ENCODE measurements at places on chromosomes 12 and 14.

GRCh38 chr12:124045671-124046455 is 72.8 kb downstream of the ZNF664 start:
- no peak for DNase-seq

DNA sequence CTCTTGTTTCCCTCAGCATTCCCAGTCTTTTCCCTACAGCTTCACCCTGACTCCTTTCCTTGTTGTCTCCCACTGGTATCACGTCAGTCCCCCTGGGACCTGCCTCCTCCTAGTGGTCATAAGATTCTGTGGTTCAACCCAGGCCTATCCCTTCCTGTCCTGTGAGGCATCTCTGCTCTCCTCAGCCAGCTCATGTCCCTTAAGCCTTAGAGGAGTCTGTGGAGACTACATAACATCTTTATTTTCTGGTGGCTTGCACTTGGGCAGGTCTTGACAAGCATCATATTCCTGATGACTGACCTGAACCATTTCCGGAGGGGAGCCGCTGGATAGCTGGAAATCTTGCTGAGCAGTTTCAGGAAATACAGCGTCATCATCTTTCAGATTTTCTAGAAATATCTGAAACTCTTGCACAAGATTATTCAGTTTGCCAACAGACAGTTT is 688 bp downstream of the C12orf71 start:
- DNase-seq = peak; percentile 85

DNA sequence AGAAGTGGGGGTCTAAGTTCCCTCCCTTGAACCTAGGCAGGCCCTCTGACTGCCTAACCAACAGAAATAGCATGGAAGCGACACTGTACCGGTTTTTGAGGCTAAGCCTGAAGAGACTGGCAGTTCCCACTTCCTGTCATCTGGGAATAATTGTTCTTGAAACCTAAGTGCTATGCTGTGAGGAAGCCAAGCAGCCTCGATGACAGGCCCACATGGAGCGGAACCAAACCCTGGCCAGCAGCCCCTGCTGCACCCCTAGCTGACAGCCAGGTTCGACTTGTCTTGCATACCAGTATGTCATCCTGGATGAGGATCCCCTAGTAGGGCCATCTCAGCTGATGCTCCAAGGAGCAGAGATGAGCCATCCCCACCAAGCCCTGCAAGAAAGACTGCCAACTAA is 6.4 kb upstream of the GPR68 start:
- DNase-seq = no peak

- DNase-seq = no peak
Measured at GRCh38 chr12:120010661-120011230, 21.7 kb downstream of the BICDL1 start.

- peak; percentile 8 for DNase-seq
Measured at GRCh38 chr12:131635491-131636122, 75.3 kb upstream of the SFSWAP start.

- DNase-seq = no peak
Measured at GRCh38 chr14:96583569-96584041, 81.4 kb downstream of the PAPOLA start.

DNA sequence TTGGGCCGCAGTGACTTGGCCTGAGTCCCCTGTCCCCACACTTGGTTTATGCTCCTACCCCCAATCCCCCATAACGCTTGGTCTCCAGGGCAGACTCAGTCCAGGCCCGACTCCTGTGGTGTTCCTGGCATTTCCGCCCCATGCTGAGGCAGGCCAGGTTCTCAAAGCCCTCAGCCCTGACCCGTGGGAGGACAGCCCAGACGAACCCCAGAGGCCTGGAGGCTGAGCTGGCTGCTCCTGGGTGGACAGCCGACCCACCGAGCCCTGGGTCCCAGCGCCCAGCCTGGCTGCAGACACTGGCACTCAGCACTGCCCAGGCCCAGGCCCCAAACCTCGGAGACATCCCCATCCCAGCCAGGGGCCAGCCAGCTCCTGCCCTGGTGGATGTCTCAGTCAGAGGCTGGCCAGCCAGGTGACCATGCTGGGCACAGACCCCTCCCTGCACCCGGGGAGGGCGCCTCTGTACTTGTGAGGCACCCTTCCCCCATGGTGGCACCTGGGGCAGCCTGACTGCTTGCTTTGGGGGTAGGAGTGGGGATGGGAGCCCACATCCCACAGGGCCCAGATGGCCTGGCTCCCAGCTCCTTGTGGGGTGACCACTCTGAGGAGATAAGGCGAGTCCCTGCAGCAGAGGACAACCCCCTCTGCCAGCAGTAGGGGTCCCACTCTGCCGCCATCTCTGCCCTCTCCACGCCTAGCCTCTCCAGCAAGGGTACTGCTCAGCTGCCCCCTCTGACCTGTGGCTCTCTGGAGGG is 1.4 kb downstream of the PLD4 start:
- DNase-seq = no peak

DNA sequence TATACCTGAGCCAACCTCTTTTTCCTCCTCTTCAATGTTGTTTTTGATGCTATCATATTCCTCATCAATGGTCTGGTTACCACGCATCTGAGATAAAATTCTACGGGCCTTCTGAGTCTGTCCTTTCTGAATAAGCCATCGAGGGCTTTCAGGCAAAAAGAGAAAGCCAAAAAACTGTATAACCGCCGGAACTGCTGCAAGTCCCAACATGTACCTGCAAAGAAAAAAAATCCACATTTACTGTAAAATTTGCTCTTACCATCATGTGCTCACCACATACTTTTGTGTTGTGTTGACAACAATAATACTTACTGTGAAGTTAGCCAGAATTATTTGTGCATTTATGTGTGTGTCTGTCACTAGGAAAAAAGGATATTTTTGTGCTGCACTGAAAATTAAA is 77.6 kb downstream of the SLC2A13 start:
- no peak for DNase-seq

DNA sequence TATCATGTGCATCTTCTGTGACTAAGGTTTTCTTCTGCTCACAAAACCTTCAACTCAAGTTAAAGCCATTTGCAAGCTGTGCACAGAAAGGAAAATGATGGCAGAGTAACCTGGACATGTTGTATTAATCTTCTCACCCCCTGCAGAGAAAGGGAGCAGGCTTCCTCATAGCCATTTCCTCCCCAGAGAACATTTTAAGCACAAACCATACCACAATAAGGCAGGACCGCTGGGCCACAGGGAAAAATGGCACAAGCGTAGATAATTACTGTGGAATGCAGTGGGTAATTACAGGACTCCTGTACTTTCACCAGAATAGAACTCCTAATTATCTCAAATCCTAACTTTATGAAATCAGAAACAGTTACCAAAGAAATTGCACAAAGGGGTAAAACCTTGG is 215.7 kb downstream of the KIF21A start:
- DNase-seq = no peak

- DNase-seq = no peak
Measured at GRCh38 chr12:25792031-25792430, 166.5 kb upstream of the RASSF8 start.

- no peak for DNase-seq
Measured at GRCh38 chr14:51727526-51727925, 75.8 kb downstream of the FRMD6 start.

DNA sequence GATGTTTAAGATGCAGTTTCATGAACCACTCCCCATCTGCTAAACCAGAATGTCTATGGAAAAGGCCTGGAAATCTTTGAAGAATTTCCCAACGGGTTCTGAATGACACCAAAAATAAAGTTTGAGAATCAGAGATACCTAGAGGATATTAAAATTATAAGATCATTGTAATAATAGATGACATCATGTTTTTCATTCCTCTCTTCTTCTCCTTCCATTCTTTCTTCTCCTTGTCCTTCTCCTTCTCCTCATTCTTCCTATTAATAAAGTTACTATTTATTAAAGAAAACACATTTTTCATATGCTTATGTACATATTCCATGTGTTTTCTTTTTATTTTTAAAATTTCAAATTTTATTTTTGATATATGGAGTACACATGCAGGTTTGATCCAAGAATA is 1449.4 kb downstream of the LRFN5 start:
- DNase-seq = no peak

- peak; percentile 78 for DNase-seq
Measured at GRCh38 chr12:13258717-13259119, 62.2 kb downstream of the EMP1 start.

GRCh38 chr12:48750769-48751356 is 34.4 kb upstream of the CCNT1 start:
- no peak for DNase-seq

GRCh38 chr14:59997449-59997848 is 77.5 kb downstream of the LRRC9 start:
- DNase-seq = no peak

GRCh38 chr14:22747769-22748168 is 18.7 kb upstream of the OXA1L start:
- DNase-seq = no peak

- DNase-seq = peak; percentile 95
Measured at GRCh38 chr12:127381043-127381668, 885.8 kb upstream of the TMEM132C start.

- no peak for DNase-seq
Measured at GRCh38 chr12:76023069-76023690, 8.4 kb downstream of the PHLDA1 start.

DNA sequence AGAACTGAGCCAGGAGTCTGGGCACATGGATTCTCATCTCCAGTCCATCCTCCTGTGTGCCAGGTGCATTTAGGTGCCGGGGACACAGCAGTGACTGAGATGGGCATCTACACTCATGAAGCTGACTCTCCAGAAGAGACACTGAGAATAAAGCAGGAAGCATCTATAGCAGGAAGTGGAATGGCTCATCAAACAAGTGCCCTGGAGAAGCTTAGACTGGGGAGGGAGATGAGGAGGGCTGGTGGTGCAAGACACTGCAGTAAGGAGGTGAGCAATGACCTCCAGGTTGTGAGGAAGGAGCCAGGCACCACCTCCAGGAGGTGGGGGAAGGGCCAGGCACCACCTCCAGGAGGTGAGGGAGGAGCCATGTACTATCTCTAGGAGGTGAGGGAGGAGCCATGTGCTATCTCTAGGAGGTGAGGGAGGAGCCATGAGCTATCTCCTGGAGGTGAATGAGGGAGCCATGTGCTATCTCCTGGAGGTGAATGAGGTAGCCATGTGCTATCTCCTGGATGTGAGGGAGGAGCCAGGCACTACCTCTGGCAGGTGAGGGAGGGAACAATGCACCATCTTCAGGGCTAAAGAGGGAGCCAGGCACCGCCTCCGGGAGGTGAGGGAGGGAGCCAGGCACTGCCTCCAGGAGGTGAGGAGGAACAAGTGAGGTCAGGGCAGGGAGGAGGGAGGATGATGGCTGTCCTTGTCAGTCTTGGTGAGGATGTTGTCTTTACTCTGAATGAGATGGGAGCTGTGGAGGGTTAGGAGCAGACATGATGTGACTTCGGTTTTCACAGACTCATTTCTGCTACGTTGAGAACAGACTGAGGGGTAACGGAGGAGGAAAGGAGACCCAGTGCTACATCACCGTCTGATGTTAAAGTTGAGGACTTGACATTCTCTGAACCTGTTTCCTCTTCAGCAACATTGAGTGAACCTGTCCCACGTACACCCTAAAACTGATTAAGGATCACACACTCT is 961.9 kb upstream of the TMEM132C start:
- peak; percentile 38 for DNase-seq

DNA sequence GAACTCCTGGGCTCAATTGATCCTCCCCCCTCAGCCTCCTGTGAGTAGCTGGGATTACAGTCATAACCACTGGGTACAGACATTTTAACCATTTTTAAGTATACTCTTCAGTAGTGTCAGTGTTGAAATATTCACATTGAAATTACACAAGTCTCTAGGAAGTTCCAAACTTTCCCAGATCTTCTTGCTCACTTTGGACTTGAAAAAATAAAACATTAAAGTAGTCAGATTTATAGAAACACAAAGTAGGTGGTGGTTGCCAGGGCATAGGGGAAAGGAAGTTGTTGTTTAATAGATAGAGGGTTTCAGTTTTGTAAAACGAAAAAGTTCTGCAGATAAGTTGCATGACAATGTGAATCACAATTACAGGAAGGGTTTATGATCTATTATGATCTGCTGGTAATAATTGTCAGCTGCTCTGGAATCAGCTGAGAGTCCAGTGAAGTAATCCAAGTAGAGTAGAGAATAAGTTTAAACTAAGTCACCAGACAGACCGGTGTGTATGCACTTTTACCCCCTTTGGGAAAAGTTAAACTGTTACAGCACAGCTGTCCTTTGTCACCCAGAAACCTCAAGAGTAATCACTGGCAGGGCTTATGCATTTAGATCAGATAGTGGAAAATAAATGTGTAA is 27.4 kb downstream of the PCNX1 start:
- no peak for DNase-seq

DNA sequence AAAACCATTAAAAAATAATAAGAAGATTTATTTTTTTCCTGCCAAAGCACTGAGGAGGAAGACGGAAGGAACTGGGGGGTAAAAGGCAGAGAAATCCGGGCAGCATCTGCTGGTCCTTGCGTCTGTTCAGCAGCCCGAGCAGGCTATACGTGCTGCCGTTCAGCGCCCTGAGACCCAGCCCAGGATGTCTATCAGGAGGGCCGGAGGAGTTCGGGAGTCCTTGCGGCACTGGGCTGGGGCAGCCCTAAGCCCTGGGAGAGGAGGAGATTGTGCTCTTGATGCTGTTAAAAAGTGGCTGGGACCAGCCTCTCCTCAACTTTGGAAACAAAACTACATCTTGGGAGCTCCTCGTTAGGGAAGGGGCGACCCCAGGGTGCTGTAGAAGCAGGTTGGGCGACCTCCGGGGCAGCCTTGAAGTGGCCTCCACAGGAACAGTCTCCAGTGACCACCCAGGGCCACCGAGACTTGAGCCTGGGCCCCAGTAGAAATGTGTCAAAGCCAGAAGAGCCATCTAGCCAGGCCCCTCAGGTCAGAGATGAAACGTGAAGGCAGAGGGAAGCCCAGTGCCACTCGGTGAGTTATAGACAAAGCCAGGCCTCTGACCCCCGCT is 14.3 kb downstream of the PGF start:
- no peak for DNase-seq
